ENCODE measurements at places on chromosomes 5 and 9.
A peak's percentile ranks its signal among the peaks of the same experiment; 100 is the strongest.

DNA sequence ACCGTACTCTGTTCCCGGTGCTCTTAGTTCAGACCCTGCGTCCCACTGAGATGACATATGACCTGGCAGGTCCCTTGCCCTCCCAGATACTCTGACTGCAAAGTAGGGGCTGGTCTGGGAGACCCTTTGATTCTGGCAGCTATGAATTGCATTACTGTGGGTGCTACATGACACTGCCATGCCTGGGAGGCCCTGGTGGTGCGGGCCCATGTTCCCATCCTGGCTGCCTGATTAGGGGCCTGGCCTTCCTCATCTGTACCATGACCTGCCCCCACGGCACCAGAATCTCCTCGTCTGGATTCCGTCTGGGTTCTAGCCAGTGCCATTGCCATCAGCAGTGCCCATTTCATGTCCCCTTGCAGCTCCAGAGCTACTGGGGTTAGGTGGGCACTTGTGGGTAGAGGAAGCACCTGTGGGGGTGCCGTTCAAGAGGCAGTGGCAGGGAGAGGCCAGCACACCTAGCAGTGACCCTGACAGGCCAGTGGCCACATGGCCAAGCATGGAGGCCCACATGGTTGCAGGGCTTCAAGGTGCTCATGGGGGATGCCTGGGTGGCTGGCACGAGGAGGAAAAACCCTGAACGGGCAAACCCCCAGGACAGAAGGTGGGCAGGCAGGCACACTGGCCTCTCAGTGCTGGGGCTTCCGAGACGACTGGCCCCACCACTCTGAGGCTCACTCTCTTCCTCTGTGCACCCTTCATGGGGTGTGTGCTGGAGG, 69.7 kb downstream of the PHF2 start:
- DNase-seq, result no peak

DNA sequence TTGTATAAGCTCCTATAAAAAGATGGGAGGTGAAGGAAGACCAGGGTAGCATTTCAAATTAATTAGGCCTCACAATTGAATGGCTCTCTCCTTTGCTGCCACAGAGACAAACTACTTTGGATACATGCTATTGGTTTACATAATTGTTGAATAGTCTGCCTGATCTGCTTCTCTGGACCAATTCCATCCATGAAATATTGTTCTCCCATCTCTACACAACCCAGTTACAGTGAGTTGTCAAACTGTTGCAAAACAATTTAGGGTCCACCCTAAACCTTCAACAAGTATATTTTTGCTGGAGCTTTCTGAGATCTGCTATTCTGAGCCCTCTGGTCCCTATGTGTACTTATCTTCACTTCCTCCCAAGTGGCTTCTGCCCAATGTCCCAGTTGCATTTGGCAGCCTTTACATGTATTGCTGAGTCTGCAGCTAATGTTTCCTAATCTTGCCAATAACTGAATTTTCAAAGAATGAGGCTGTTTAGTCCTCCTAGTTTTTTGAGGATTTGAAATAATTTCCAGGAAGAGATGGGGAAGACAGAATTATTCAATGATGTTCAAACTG, 38.9 kb downstream of the AGTPBP1 start:
- DNase-seq, result no peak

DNA sequence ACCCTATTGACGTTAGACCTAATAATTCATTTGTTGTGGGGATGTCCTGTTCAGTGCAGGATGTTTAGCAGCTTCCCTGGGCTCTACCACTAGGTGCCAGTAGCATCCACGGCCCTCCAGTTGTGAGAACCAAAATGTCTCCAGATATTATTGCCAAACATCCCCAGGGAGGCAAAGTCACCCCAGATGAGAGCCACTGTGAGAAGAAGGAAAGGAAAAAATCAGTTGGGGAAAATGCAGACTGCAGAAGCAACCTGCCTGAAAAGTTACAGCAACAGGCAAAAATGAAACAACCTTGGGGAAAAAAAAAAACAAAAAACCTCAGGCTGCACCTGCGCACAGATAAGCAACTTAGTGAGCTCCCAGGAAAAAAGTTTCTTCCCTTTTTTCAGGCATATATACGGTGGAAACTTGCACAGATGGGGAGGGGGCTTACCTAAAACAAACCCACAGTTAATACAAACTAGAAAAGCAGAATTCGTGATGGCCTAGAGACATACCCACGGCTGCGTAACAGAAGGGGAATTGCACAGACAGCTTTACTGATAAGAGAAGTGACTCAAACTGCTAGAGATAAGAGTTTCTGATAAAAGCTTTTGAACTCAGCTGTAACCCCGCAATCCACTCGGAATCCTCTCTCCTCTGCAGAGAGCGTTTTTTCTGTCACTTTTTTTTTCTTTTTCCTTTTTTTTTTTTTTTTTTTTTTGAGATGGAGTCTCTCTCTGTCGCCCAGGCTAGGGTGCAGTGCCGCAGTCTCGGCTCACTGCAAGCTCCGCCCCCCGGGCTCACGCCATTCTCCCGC, 29.8 kb upstream of the FBP1 start:
- peak; percentile 69 for DNase-seq

DNA sequence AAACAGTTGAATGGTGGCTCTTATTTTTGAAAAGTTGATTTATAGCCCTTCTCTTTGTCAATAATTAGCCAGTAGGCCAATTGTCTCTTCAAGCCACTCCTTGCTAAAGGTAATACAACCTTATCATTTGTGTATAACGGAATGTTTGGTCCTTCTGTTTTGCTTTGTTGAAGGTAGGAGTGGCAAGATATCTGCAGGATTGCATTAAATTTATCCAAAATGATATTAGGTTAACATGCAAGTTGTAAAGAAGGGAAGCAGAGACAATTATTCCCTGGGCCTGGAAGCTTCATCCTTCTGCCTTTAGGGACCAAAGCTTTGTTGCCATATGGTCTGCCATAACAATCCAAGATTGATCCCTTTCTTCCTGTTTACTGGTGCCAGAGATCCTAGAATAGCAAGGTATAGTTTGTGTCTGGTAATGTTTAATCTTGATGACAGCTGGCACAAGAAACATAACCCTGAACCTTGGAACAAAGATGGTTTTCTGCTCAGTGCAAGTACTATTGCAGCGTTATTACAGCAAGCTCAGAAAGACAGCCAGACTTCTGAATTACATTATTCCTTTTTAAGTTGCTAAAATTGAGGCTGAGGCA, 15.5 kb upstream of the FSD1L start:
- DNase-seq, result no peak

DNA sequence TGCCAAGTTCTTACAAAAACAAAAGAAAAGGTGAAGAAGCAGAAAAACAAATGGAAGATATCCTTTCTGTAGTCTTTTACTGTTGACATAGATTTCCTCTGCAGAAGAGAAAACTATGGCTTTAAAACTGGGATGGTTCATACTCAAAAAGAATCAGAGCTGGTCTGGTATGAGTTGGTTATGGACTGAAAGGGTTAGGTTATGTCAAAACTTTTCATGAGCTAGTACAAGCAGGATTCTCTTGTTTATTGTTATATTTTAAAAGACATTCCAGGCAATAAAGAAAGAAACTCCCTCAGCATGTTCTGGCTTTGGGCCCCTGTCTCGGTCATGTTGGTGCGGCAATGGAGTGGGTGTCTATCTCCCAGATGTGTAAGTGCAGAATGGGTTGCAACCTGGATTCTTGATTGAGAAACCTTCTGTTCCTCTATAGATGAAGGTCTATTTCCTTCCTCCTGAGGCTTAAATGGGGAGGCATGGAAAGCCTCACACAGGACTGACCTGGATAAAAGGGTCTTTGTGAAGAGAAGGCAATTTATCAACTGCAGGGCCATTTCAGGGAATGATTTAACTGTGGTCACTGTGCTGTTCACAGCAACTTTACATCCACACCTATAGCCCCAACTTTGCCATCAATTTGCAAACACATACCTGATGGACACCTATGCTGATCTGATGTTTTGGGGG, 209.6 kb upstream of the TNC start:
- no peak for DNase-seq

- DNase-seq, result no peak
These were observed 969.6 kb upstream of the C9orf72 start for GRCh38 chr9:28542928-28543327.

GRCh38 chr9:126558051-126558665, 55.6 kb upstream of the LMX1B start:
- peak; percentile 44 for DNase-seq

GRCh38 chr5:10964806-10965205, 203.8 kb upstream of the DAP start:
- no peak for DNase-seq

DNA sequence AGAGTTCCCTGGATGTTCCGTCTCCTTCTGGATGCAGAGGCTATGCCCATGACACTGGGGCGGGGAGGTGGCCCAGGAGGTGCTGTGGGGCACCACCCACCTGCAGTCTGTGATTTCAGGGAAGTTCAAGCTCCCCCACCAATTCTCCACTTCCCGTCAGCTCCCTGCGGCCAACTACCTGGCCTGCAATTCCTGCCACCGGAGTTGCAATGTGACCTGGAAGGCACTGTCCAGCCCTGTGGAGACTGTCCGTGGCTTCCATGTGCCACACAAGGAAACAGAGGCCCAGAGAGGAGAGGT, 16.6 kb downstream of the GFI1B start:
- DNase-seq, result no peak

GRCh38 chr5:103523319-103523718, 39.3 kb downstream of the NUDT12 start:
- DNase-seq, result no peak

- no peak for DNase-seq
These were observed 73.8 kb downstream of the IRX2 start for GRCh38 chr5:2677689-2678088.

- DNase-seq, result no peak
These were observed 134.5 kb downstream of the SEC61B start for GRCh38 chr9:99356512-99356971.

GRCh38 chr9:87812375-87813118, 70.1 kb upstream of the SPATA31E1 start:
- DNase-seq, result no peak

GRCh38 chr5:108813673-108814072, 66.0 kb downstream of the FER start:
- DNase-seq, result no peak

DNA sequence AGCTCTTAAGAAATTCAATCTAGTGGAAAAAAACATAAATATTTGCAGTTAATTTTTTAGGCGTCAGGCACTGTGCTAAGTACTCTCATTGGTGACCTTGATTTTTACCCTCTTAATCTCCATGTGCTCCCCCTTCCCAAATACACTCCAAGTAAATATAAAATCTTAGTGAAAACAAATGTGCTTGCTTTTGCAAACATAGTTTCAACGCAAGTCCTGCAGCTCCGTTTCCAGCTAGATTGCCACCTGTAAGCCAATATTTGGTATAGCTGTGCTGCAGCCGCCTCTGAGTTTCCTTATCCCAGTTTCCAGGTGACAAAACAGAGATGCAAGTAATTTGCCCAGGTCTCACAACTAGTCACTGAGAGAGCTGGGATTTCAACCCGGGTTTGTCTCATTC, 1.9 kb upstream of the MTMR12 start:
- no peak for DNase-seq

GRCh38 chr9:37369671-37370070, 52.8 kb upstream of the GRHPR start:
- DNase-seq, result no peak

GRCh38 chr5:117813850-117814249, 1174.5 kb downstream of the DTWD2 start:
- DNase-seq, result no peak

DNA sequence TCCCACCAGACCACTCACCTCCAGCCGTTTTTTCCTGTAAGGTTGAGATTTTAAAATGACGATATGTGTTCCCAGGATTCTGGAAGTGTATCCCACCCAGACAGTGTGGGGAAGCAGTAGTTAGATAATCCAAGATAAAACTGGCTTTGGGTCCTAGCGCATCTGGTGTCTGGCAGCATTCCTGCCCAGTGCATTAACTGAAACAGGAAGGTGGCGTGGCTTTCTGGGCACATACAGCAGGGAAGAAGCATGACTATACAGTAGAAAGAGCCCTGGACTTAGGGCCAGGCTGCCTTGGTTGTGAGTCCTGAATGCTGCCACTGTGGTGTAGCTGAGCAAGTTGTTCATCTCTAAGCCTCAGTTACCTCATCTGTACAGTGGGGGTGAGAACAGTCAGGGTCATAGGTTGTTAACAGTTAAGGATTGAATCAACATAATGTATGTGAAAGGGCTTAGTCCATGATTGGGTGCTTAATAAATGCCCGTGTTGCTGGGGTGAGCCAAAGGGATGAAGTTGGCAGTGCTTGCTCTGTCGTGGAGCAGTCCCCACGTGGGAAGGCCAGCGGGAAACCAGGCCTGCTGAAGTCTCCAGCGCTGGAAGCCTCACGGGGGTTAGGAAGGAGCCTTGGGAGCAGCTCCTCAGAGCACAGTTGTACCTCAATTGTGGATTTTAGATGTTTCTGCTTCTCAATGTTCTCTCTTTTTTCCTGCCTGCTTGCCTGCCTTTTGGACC, 18.0 kb downstream of the CLTA start:
- DNase-seq, result no peak

GRCh38 chr9:26656003-26656870, 236.4 kb downstream of the CAAP1 start:
- DNase-seq, result peak; percentile 38

DNA sequence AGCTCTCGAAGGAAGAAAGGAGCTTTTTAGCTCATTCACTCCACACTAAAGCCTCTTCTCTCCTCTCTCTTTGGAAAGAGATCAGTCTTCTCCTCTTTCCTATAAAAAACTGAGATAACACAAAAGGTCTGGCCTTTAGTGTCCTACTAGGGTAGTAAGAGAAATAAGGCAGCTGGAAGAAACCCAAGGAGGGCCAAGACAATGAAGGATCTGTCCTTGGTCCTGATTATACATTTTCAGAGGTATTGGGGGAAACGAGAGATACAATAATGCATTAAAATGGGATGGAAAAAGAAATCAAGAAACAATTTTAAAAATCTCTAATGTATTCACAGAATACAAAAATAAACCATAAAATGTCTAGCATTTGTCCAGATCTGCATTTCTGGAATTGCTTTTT, 184.0 kb downstream of the SLF1 start:
- DNase-seq, result no peak

- DNase-seq, result peak; percentile 97
These were observed 142.6 kb upstream of the LMX1B start for GRCh38 chr9:126471084-126471624.

- DNase-seq, result no peak
These were observed 22.8 kb upstream of the ERBIN start for GRCh38 chr5:65903581-65903980.

- DNase-seq, result no peak
These were observed 92.9 kb upstream of the OTULINL start for GRCh38 chr5:14488709-14489108.

DNA sequence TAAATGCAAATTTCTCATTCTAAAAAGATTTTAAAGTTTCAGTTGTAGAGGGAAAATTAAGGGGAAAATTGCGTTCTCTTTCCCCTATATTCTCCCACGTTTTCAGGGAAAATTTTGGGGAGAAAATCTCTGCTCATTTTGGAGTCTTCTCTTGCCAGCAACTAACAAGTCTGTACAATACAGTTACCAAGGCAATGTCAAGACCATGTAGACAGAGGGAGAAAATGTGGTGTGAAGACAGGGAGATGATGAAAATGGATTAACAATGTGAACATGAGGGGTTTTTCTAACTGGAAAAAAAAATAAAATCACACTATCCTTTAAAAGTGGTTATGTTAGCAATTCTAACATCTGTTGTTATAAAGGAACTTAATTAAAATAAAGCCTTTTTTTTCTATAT, 22.3 kb downstream of the SLC1A3 start:
- no peak for DNase-seq

GRCh38 chr9:87827341-87827740, 55.3 kb upstream of the SPATA31E1 start:
- no peak for DNase-seq

GRCh38 chr5:180982008-180982741, 6.5 kb upstream of the BTNL3 start:
- no peak for DNase-seq

GRCh38 chr9:14127656-14128055, 186.3 kb downstream of the NFIB start:
- no peak for DNase-seq

GRCh38 chr9:112173489-112174221, 1.4 kb downstream of the SUSD1 start:
- no peak for DNase-seq

All from SJCRH30 (cell line).